ENCODE measurements at places on chromosomes 4 and X.

DNA sequence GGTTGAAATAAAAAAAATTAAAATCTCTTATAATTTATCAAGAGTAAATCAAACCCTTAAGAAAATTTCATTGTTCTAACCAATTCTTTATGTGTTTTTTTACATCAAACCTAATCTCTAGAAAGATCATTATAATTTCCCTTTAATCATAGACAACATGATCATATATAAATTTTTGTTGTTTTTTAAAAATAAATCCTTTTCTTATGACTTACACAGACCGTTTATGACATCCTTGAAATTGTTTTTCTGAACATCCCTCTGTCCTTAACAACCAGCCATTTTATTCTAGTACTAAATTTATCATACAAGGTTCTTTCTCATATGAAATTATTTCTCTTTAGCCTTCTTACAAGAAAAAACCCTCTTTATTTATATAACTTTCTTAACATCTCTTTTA is 62.7 kb upstream of the GABRE start:
- no peak for DNase-seq

DNA sequence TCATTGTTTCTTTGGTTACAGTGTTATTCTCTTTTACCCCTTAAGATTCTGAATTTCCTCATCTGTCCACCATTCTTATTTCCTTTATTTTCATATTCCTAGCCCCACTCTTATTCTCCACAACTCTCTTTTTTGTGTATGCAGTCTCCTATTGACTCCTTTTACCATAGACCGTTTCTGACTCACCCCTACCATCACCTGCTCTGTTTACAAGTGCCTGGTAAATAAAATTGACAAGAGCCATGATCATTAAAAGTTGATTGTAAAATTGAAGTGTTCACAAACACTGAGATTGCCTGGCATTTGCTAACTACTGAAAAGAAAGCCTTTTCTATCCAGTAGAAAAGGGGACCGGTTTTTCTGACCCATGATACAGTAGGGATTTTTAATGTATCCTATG is 54.4 kb downstream of the MRPL1 start:
- no peak for DNase-seq

- no peak for DNase-seq
These were observed 272.2 kb downstream of the FRMPD4 start for GRCh38 chrX:12410523-12410922.

DNA sequence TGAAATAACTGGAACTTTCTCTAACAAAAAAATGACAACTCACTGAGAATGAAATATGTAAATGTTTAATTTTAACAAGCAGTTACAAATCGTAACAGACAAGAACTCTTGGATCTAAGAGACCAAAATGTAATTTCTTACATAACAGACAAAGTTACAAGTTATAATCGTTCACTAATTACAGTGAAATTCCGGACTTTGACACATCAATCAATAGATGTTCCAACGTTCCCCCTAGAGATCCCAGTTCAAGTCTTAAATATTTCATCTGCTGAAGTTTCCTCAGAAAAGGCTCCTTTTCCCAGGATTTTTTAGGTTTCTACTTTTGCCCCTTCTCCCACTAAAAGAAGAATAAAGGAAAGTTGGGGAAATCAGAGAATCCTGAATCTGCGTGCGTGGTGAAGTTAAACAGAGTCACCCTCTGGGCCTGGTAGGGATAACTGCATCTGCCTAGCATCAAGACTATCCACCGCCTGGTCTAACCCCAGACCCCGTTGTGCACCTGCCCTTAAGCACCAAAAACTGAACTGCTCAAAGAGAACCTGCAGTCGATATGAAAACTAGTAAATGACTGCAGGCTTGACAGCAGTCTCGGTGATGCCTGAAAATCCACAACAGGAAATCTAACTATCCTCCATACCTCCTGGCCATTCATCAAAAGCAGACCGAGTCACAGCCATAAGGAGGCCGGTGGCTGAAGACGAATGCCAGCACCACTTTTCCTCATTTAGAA is 2.3 kb downstream of the IRF2 start:
- DNase-seq = peak; percentile 30

GRCh38 chr4:16411501-16412085 is 185.3 kb upstream of the TAPT1 start:
- DNase-seq = no peak

- no peak for DNase-seq
These were observed 409.3 kb downstream of the FAM47B start for GRCh38 chrX:35351795-35352483.

- DNase-seq = no peak
These were observed 205.9 kb downstream of the STIM2 start for GRCh38 chr4:27066591-27066990.

DNA sequence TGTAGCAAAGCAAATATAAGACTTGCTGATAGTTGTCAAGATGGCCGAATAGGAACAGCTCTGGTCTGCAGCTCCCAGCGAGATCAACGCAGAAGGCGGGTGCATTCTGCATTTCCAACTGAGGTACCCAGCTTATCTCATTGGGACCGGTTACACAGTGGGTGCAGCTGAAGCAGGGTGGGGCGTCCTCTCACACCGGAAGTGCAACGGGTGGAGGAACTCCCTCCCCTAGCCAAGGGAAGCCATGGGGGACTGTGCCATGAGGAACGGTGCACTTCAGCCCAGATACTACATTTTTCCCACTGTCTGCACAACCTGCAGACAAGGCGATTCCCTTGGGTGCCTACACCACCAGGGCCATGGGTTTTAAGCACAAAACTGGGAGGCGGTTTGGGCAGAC is 382.3 kb upstream of the EMCN start:
- DNase-seq = no peak

- no peak for DNase-seq
These were observed 187.5 kb upstream of the TBC1D9 start for GRCh38 chr4:140943486-140944198.

GRCh38 chr4:90715242-90715641 is 588.0 kb downstream of the CCSER1 start:
- DNase-seq = no peak

DNA sequence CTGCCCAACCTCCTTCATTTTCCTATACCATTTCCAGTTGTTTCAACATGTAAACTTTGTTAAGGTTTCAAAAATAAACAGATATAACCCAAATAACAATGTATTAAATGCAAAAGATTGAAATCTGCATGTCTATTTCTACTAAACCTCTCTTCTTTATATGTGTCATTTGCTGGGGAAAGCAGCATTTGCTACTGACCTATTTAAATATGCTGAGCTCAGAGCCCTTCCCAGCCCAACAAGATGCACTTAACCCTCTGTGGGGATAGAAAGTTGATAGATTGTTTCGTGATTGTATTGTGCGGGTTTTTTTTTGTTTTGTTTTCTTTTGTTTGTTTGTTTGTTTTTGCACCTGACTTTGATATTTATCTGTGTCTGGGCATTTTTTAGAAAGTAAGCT is 139.5 kb downstream of the UCHL1 start:
- DNase-seq = no peak

DNA sequence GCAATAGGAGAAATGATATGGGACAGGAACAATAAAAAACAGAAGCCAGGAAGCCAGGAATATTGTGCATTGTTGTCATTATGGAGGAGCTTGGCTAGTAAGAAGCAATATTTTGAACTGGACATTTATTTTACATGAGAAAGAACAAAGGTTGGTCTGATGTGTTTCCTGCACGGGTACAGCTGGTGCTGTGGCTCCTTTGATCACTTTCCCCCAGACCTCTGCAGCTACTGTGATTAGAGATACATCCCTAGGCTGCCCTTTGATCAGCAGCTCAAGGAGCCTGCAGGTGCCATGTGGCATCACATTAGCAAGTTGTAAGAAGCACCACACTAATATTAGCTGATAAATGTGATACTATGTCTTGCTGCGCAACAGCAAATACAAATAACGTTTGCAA is 2.5 kb downstream of the PDGFC start:
- no peak for DNase-seq

GRCh38 chrX:134646691-134647090 is 11.6 kb downstream of the PLAC1 start:
- DNase-seq = no peak

DNA sequence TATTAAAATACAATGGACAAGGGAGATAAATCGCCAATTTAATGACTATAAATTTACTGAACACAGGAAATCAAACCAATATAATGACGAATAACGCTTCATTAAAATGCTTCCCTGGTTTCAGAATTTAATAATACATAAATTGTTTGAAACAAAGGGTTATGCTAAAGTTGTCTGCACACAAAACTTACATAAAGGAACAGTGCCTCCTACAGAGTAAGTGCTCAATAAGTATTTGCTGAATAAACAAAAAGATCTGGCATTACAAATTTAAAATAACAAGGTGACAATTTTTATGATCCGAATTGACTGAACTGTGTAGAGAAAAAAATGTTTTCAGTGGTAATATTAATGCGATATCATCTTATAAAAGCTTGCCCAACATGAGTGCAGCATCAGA is 69.6 kb downstream of the NOCT start:
- no peak for DNase-seq

- no peak for DNase-seq
These were observed 81.4 kb downstream of the FBXW7 start for GRCh38 chr4:152454398-152455011.

DNA sequence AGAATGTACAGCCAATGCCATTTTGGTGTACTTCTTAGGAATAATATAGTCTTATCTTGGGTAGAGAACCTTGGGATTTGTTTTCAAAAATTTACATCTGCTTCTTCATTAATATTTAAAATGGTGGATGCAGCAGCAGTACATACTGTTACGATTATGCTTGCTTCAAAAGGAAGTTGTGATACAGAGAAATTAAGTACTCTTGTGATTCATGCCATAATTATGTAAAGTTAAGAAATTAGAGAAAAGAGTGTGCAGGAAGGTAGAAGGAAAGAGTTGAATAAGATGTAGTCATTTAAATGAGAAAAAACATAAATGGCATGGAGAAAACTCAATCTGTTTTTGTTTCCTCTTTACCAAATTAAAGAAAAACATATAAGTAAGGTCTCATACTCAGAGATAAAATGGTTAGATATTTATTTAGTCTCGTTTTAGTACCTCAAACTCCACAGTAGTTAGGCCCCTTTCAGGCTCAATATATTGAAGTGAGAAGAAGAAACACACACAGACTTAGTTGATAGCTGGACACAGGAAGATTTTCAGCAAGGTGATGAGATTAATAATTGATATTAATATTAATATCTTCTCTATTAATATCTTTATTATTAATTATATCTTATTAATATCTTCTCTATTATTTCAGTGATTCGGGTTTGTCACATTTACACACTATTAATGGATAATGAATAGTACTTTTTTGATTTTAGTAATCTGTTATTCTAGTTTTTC is 70.1 kb upstream of the HPGD start:
- no peak for DNase-seq

DNA sequence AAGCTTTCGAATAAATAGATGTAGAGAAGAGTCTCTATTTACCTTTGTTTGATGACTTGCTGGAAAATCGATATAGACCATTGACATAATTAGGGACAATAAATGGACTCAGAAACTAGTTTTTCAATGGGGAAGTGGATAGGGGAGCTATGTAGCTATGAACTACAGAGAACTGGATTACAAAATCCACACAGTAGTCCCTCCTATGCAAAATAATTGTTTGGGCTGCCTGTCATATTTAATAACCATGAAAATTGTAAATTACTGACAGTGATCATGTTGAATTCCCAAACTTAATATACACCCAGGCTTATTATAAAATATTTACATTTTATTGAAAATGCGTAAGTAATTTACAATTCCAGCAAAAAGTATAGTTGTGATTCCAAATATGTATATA is 333.1 kb upstream of the FAM241A start:
- DNase-seq = no peak

GRCh38 chr4:151700566-151701316 is 60.1 kb downstream of the GATB start:
- DNase-seq = no peak

DNA sequence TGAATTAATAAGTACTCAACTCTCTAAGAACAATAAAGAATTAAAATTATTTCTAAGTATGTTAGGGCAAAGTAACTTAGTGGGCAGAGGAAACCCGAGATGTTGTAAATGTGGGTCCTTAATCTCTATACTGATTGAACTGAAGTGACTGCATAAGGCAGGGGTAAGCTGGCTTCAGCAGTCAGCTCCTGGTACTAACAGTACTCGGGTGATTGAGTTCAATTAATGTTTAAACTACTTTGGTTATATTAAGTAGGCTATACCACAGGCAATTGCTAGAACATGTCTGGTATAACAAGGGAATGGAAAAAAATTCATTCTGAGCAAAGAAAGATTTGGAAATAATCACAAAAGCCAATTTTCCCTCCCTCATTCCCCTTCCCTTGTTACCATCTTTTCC is 90.7 kb downstream of the LNX1 start:
- DNase-seq = no peak

GRCh38 chr4:24053934-24054333 is 164.1 kb upstream of the PPARGC1A start:
- no peak for DNase-seq

DNA sequence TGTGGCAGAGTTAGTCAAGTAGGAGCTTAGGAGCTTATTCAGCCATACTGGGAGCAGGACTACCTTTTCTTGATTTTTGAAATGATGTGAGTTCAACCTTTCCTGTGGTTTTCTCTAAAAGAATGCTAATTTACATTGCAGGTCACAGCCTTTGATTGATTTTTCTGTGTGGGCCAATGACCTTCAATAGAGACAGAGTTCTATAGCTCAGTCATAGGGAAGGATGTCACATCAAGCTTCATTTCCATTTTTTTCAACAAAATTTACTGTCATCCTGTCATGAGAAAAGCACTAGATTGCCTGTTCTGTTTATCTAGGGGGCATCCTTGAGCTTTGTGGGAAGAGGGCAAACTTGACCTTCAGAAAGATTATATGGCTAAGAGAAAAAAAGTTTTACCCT is 448.7 kb downstream of the MID1IP1 start:
- no peak for DNase-seq

GRCh38 chr4:146436423-146437162 is 85.1 kb downstream of the SLC10A7 start:
- no peak for DNase-seq

DNA sequence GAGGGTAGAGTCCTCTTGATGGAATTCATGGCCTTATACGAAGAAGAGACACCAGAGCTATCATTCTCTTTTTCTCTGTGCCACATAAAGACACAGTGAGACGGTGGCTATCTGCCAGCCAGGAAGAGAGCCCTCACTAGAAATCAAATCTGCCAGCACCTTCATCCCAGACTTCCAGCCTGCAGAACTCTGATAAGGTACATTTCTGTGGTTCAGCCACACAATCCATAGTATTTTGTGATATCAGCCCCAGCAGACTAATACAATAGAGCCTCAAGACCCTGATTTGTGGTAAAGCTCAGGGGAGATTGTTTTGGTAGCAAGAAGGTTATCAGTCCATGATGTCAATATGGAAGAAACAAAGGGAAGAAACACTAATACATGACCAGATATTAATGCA is 1213.2 kb downstream of the NLGN4X start:
- DNase-seq = no peak

Data from activated CD4-positive, alpha-beta memory T cell treated with anti-CD3 and anti-CD28 coated beads, Interleukin-2, amount 10 ng/mL, durations not matched to agents 7 days and 5 days (primary cell).